ENCODE measurements at places on chromosomes 2 and 18.

GRCh38 chr2:232668805-232669444 is 28.2 kb upstream of the GIGYF2 start:
- no peak for DNase-seq

DNA sequence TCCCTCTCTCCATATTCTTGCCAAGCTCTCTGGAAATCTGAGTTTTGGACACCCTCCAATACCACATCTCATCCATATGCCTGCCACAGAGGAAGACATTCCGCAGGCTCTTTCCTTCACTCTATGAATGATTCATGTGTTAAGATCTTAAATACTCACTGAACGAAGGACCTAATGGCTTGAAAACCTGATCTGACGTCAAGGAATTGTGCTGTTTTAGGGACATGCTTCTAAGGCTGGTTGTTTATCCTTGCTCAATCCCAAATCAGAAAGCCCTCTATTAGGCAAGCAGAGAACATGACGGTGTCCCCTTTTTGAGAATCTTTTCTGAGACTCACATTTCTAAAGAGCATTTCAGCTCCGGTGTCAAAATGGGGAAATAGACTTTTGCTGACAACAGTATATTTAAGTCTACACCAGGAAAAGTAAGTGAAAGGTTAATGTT is 83.7 kb upstream of the GALNT5 start:
- no peak for DNase-seq

- no peak for DNase-seq
Measured at GRCh38 chr2:191318729-191319078, 73.5 kb downstream of the MYO1B start.

- no peak for DNase-seq
Measured at GRCh38 chr2:28628987-28629386, 122.6 kb upstream of the PPP1CB start.

GRCh38 chr18:39494211-39494896 is 1928.8 kb upstream of the CELF4 start:
- DNase-seq: no peak

DNA sequence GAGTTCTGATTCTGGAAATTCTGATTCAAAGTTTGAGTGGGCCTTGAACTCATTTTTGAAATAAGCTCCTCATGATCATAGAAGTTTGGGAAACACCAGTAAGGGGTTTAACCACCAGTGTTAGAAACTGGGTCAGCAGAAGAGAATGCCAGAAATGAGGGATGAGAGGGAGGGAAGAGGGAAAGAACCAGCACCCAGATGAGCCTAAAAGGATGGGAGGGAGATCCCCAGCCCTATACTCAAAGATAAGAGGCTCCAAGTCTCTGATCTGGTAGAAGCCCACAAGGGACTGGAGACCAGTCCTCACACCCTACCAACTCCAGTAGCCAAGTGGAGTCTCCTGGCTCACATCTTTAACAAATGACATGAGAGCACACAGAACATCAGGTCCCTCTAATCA is 305.0 kb upstream of the NRP2 start:
- no peak for DNase-seq

DNA sequence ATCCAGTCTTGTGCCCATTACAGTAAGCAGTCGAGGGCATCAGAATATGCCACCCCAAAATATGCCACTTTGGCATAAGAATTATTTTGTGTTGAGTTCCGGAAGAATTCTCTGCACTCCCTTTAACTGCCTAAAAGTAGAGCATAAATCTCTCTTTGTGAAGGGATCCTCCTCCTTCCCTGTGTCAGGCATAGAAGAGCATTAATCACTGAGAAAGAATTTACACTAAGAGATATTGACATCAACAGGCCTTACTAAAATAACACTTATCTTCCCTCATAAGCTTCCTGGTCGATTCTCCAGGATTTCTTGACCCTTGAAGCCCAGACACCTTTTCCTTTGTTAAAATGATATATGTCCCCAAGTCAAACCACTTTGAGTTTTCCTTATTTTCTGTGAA is 27.6 kb upstream of the KYNU start:
- DNase-seq: no peak

GRCh38 chr18:68409576-68409975 is 305.3 kb downstream of the TMX3 start:
- DNase-seq: no peak

DNA sequence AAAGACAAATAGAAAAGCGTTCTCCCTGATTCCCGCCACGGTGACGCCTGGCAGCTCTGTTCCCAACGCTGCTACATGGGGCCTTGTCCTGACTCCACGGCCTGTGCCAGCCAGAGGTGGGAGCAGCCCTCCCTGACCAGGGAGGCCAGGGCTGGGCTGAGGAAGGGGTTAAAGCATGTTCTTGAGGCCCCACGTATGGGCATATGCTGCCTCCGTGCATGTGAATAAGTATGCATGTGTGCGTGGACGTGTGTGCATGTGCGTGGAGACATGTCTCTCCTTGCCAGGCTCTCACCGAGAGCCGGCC is 1.6 kb upstream of the SNED1 start:
- DNase-seq: no peak

- no peak for DNase-seq
Measured at GRCh38 chr2:236703906-236704305, 134.3 kb downstream of the ACKR3 start.

- no peak for DNase-seq
Measured at GRCh38 chr2:210113614-210114235, 57.5 kb downstream of the KANSL1L start.

- DNase-seq: no peak
Measured at GRCh38 chr2:101930019-101930418, 61.7 kb upstream of the IL1R2 start.

DNA sequence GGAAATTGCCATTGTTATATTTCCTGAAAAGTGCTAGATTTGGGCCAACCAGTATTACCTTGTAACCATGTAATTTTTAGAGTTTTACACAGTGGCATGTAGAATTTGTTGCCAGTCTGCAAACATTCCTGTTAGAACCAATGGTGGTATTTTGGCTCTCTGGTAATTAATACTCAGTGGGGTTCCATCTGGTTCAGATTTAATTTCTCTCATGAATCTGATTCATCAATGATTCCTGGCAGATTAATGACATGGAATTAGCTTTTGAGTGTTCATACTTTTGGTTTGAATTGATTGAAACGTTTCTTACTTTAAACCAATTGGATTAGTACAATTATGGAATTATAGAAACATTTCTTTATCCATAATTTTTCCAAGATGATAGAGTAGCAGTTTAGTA is 93.2 kb downstream of the MC4R start:
- no peak for DNase-seq

GRCh38 chr2:70827388-70827787 is 7.0 kb upstream of the CLEC4F start:
- no peak for DNase-seq

GRCh38 chr2:58709274-58709673 is 468.1 kb upstream of the FANCL start:
- DNase-seq: no peak

- no peak for DNase-seq
Measured at GRCh38 chr2:1370461-1370860, 42.8 kb upstream of the TPO start.

DNA sequence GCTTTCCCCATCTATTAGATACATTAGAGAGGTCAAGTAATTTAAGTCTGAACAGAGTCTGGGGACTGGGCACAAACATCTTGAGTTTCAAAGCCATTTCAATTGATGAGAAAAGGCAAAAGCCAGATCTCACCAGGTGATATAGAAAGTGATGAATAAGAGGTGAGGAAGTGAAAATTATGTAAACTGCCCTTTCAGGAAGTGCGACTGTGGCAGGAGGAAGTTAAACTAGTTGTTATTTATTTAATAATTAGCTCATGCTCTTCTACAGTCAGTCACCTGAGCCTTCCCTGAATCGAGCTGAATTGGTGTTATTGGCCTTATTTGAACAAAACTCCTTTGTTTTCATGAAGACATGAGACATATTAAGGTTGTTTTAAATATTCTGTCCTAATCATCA is 115.1 kb downstream of the CDH20 start:
- DNase-seq: no peak

GRCh38 chr2:97849881-97850528 is 136.6 kb downstream of the ZAP70 start:
- DNase-seq: no peak

GRCh38 chr2:72981536-72981935 is 64.2 kb downstream of the EMX1 start:
- no peak for DNase-seq

DNA sequence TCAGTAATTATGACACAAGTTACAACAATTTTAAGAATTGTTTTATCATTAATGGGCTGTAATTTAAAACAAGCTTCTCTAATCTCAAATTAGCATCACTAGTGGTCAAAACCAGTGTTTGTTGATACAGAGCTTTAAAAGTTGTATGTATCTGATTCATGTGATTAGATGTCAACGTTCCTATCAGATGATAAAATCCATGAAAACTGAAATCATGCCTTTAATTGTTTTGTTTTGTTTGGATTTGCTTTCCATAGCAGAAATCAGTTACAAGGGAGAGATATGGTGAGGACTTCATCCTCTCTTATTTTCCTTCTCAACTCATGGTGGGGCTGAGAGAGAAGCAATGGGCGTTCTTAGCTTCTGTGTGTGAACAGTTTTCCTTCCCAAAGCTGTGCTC is 469.6 kb downstream of the PID1 start:
- no peak for DNase-seq

- no peak for DNase-seq
Measured at GRCh38 chr18:8794934-8795280, 89.6 kb downstream of the MTCL1 start.

GRCh38 chr2:33351781-33352180 is 124.7 kb upstream of the RASGRP3 start:
- no peak for DNase-seq

DNA sequence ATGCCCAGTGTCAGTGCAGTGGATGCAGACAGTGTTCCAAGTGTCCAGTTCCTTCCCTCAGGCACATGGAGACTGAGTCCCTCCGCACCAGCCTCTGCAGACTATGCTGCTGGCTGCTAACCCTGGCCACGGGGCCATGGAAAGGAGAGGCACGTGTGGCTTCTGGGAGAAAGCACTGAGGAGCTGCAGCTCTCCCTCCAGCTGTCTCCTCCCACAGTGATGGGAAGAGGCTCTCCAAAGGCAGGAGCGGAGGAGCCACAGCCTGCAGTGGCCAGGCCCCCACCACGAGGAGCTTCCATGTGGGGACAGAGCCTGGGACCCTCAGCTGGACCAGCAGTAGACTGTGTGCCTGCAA is 141.1 kb downstream of the NDUFA10 start:
- DNase-seq: no peak

DNA sequence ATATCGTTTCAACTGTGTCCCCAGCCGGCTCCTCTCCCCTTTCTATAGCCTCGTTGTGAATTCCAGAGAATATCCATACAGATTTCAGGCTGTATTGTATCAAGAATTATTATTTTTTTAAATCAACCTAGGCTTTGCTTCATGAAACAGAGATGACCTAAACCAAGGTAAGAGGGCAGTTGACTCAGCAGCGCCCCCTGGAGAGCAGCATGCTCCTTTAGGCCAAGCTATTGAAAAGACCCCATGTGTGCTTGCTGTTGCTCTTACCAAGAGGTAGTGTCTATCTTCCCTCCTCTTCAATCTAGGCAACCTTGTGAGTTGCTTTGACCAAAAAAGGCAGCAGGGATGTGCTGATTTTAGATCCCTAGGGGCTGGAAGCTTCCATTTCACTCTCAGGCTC is 426.7 kb upstream of the SMIM21 start:
- no peak for DNase-seq

DNA sequence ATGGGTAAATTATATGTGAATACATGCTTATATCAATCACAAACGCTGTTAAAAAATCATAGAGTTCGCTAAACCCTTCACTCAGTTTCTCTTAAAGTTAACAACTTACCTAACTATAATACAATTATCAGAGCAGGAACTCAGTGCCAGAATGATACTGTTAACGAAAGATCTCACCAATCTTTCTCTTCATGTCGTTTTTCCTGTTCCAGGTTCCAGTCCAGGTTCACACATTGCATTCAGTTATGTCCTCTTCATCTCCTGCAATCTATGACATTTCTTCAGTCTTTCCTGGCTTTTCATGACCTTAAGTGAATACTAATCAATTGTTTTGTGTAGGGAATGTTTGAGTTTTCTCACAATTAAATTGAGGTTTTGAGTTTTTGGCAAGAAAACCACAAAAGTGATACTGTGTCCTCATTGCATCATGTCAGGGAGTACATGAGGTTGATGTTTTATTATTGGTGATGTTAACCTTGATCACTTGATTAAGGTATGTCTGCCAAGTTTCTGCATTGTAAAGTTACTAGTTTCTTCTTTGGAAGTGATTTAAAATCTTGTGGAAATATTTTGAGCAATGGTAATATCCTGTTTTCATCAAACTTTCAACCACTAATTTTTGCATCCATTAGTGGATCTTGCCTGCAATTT is 131.9 kb downstream of the ESCO1 start:
- no peak for DNase-seq

DNA sequence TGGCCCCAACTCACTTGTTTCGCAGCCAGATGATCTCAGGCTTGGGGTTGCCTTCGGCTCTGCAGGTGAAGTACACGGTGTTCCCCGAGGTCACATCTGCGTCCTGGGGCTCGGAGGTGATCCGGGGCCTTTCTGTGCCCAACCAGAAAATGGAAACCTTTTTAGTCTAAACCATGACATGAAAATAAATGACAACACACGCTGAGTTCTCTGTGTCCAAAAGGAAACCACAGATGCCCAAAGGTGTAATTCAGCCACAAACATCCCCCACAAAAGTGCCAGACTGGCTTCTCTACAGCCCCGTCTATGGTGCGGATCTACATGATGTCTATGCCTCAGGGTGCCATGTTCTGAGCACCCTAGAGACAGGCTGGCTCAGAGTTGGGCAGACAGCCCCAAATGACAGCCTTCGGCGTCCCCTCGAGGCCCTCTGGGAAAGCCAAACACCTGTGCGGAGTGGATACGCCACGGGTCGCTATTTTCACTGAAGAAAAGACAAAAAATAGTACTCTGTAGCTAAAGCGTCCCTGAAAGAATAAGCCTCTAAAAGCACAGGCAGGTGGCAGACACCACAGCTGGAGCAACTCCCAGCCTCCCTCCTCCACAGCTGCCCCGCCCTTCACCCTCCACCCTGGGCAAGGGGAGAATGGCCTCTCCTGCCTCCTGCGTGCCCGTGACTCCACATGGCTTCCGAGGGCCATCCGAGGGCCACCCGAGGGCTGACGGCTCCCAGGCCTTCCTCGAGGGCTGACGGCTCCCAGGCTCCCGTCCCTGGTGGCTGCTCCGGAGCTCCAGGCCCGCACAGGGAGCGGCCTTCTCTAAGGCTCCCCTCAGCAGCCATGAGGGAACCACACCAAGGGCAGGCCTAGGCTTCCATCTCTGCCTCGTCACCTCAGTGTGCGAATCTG is 67.1 kb downstream of the PXDN start:
- no peak for DNase-seq

DNA sequence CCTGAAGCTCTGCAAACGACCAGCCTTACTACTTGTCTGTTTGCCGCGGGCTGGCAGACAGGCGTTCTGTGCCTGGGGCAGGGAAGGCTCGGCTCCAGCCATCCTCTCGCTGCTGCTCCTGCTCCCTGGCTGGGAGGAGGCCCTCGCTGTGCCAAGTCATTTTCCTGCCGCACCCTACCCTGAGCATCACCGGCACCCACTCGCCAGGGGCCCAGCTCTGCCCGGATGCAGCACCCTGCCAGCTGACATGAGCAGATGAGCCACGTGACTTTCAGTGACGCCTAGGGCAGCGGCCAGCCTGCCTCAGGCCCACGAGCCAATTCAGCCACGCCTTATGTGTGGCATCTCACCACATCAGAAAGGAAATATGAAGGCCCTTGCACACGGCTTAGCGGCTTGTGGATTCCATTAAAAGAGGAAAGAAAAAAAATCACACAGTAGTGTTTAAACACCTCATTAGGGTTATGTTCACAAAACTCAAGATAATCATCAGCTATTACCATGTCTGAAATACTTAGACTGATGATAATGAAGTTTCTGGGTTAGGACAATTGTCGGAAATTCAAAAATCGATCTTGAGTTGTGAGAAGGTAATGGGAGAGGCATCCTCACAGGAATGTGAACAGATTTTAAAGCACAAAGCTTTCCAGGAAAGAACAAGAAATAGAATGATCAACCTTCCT is 250.5 kb downstream of the TWIST2 start:
- DNase-seq: no peak

Measured in stimulated activated CD8-positive, alpha-beta memory T cell treated with anti-CD3 and anti-CD28 coated beads, Interleukin-12 subunit alpha, Interleukin-12 subunit beta, amount 100 ng/mL, for 4 hours (primary cell).